ENCODE measurements at places on chromosomes 7 and 10.

DNA sequence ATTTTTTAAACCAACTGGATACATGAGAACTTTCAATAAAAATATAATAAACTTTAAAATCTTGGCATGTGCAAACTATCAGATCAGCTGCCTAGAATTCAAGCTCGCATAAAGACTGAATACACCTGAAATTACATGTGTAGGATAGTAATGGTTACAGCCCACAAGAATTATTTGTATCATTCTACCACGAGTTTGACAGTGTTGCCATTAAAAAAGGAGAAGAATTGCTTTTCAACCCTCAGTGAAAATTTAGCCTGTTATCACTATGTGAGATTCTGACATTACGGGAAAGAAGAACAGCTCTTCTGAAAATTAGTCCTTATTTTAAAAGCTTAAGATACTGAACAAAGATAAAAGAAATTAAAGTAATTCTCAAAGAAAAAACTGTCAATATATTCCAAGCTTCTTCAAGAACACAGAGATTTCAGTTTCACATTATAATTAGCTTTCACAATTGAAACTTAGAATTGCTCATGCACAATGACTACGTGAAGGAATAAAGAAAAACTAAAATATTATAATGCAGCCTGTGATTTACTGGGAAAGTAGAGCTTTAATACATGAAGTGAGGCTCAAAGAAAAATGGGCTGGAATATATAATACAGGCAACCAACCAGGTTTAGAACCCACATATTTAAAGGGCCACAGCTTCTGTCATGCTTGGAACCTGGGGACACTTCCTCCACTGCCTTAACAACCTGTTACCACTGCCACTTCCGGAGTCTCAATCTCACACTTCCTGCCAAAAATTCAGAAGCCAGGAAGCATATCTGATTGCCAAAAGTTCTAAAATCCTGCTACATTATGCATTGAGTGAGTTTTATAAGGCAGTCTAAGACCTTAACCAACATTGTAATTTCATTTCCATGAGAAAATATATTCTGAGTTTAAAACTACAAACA lies 23.2 kb downstream of the TPK1 start:
- DNase-seq = no peak

GRCh38 chr10:96325719-96326373 lies 21.6 kb downstream of the DNTT start:
- DNase-seq = no peak

DNA sequence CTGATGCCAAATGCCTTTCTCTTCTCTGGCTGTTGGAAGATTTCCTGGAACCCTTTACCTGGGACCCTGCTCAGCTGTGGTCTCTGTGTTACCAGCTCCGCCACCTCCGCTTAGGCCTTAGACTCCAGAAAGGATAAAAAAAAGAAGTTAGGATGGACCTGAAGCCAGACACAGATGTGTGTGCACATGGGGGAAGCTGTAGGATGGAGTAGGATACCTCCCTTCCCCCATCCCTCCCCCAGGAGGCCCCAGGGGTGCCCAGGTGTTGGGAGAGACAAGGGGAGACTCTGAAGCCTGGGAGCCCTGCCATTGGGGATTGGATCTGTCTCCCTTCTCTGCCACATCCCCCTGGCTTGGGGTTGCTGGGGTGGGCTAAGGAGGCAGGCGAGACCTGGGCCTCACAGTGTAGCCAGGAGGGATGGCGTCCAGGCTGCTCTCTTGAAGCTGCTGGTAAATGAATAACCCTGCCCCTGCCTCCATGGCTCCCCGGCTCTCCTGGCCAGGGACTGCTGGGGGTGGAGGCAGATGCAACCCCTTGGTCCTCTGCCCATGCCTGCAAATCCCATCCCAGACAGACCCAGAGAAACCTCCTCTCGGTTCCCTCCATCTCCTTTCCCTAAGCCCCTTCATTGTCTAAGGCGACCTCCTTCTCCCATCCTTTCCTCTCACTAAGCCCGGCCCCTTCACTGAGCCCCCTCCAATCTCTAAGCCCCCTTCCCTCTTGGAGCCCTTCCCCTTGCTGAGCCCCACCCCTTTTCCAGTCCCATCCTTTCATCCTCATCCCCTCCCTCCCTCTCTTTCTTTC lies 8.0 kb downstream of the CLDN3 start:
- DNase-seq = no peak

GRCh38 chr10:121813857-121814256 lies 114.0 kb downstream of the ATE1 start:
- no peak for DNase-seq

All from pons (tissue), 1 donor.